Putamen (tissue), 1 donor: ENCODE measurements at places on chromosomes 3 and 15.

- DNase-seq = no peak
Observed at GRCh38 chr15:88403351-88403791, 63.8 kb downstream of the MRPL46 start.

- no peak for DNase-seq
Observed at GRCh38 chr3:113261626-113262303, 50.4 kb downstream of the BOC start.

DNA sequence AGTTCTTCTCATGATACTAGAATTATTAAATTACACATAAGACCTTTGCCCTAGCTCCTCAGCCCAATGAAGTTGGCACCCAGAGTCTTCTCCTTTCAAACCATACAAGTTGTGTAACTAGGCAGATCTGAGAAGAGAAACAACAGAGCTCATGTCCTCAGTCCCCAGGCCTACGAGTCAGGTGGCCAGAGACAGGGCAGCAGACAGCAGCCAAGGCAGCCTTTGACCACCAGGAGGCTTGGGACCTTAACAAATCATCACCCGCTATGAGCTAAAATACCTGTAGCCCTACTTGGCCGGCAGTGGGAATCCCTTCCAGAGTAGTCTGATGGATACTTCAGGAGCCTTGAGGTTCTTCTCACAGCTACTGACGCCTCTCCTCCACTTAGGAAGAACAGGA is 18.3 kb downstream of the STIMATE start:
- DNase-seq = no peak

DNA sequence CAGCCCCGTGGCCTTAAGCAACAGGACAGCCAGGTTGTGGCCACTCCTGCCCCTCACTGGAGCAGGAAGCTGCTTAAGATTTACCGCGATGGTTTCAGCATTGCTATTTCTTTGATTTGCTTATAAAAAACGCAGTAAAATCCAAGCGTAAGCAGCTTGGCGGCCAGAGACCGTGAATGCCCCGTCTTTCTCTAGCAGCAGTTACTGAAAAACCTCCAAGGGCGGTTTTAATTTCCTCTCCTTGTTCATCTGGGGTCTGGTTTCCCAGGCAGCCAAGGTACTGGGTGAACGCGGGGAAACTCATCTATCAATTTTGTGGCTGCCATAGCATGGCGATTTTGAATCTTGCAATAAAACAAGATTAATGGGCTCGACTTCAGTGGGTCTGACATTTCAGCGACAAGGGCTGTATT is 130.3 kb downstream of the MINAR1 start:
- no peak for DNase-seq

- DNase-seq = no peak
Observed at GRCh38 chr15:29934251-29934650, 112.0 kb upstream of the TJP1 start.

GRCh38 chr3:7760718-7761117 is 740.9 kb upstream of the LMCD1 start:
- no peak for DNase-seq

- DNase-seq = peak; percentile 50
Observed at GRCh38 chr3:42600958-42601675, 631 bp downstream of the NKTR start.

DNA sequence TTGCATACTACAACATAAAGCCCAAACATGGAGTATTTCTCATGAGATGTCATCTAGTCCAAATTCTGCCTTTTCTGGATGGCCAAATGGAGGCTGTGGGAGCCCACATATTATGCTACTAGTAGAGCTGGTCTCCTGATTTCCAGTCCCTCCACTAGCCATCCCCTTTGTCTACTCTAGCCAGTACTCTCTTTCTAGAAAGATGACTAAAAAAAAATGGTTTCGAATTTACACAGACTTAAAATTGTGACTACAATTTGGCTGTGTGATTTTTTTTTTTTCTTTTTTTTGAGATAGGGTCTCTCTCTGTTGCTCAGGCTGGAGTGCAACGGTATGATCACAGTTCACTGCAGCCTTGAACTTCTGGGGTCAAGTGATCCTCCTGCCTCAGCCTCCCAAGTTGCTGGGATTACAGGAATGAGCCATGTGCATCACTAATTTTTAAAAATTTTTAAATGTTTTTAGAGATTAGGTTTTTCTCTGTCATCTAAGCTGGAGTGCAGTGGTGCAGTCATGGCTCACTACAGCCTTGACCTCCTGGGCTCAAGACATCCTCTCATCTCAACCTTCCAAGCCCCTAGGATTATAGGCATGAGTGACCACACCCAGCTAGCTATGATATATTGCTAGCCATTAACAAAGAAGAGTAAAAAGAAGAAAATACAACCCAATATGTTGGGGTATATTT is 273.9 kb downstream of the ADAMTSL3 start:
- DNase-seq = no peak

DNA sequence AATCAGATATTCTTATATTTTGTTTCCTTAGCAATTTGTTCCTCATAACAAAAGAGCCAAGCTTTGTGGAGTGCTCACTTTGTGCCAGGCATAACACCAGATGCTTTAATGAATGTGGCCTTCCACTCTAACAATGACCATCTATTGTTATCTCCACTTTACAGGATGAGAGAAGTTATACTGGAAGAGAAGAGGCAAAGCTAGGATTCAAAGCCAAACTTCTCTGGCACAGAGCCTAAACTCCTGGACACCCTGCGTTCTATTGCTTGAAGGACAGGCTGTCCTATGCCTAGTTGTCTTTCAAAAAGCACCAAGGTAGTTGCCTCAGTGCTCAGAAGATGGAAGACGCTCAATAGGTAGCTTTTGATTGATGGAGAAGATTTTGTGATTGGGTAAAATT is 123.2 kb upstream of the FEZF2 start:
- DNase-seq = no peak

- DNase-seq = no peak
Observed at GRCh38 chr15:88218557-88219221, 37.9 kb downstream of the NTRK3 start.

DNA sequence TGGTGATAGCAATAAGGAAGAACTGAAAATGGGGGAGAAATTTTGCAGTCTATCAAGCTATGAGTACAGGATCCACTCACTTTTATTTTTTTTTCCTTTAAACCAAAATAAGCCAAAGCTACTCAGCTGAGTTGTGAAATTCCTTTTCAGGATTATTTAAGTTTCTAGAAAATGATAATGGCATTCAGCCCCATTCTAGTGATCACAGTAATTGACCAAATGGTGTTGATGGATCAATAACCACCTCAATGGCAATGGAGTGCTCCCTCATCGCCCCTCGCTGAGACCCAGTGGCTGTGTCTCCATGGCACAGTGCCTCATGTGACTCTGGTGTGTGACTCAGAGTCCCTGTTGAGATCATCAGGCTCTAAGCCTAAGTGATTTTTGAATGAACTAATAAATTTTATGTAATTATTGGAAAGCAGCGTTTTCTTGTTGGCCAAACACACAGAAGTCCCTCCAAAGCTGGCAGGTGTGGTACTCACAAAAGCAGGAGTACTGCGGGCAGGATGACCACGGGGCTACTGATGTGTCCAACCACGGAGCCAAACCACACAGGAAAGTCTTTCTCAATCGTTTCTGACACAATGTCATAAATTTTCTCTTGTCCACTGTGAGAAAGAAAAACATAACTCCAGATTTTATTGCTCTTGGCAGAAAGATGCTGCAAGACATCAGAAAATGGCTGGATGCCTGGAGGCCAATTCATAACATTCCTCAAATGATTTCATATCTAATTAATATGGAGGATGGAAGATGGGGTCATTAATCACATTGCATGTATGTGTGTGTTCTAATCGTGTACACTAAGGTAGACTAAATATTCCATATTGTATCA is 14.4 kb upstream of the STARD5 start:
- no peak for DNase-seq

- DNase-seq = no peak
Observed at GRCh38 chr3:188233320-188233719, 79.4 kb downstream of the LPP start.

GRCh38 chr15:83613714-83614113 is 40.2 kb upstream of the ADAMTSL3 start:
- peak; percentile 15 for DNase-seq

- DNase-seq = no peak
Observed at GRCh38 chr15:94327356-94327936, 96.1 kb downstream of the MCTP2 start.

GRCh38 chr3:18672561-18672960 is 247.4 kb upstream of the SATB1 start:
- no peak for DNase-seq

- DNase-seq = no peak
Observed at GRCh38 chr3:62372621-62373041, 719 bp downstream of the FEZF2 start.

DNA sequence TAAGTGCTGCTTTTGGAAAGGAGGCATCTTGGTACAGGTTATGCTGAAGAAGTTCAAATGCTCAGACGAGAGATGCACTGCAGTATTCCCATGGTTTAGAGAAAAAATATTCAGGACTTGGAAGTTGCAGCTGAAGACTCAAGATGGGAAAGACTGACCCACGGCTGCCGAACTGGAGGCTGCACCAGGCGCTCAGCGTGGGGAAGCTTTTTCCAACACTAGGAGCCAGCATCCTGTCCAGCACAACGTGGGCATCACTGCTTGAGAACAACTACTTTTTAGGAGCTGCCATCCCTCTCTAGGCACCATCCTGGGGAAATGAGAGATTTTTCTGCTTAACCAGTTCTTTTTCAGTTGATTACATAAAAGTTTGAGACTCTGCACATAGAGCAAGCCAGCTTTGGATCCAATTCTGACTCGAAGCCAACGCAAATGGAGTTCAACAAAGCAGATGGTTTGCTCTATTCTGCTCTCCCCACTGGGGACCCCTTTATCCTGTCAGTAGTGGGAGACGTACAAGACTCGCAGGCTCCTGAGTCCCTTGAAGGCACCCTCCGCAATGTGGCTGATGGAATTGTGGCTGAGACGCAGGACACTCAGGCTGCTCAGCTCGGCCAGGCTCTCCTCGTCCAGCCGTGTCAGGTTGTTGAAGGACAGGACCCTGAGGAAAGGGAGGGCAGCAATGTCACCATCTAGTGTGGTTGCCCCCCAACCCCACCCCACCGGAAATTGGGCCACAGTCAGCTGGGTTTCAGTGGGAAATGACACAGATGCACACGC is 93.8 kb downstream of the LRIG1 start:
- DNase-seq = no peak

DNA sequence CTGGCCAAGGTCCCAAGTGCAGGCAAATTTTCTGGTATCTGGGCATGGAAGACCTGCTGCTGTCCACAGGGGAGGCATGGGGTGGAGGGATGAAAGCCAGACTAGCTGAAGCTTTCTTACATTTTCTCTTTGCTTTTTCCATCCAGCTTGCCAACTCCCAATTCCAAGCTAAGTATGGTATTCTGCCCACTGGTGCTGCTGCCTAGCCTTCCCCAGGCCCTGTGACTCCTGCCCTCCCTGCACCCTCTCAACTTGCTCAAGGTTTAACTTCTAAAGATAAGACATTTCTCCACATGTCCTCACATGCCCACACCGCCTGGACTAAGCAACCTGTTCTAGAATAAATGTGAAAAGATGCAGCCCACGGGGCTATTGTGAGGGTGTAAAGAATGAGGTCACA is 59.5 kb upstream of the HACD2 start:
- no peak for DNase-seq

GRCh38 chr15:34327906-34328305 is 9.7 kb downstream of the SLC12A6 start:
- DNase-seq = no peak

GRCh38 chr3:10889206-10889960 is 73.4 kb downstream of the SLC6A11 start:
- DNase-seq = no peak

DNA sequence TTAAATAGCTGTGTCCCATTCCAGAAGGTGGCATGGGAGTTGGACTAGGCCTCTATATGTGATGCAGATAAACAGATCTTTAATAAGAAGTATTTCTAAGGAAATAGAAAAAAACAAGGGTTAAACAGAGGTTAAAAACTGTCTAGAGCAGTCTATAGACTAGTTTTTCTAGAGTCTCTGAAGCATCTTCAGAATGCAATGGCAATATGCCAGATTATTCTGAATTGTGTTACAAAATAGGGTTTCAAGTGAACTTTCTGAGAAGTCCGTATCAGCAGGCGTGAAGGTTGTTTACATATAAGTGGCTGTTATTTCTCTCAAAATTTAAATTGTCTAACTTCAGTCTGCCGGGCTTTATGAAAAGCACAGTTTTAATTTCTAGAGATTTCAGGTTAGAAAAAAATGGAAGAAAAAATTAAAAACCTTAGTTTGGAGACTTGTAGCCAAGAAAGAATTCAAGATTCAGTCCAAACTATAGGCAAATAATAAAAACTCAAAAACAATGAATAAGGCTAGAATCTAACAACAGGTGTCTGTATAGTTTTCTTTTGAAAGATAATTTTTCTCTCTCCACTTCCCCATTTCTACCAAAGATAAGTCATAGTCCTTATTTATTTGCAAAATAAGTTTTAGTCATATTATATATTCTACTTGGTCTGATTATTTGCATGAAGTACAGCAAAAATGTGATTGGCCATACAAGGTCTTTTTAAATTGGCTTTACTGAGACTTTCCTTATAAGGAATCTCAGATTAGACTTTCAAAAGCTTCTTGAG is 55.2 kb downstream of the OSTN start:
- no peak for DNase-seq

DNA sequence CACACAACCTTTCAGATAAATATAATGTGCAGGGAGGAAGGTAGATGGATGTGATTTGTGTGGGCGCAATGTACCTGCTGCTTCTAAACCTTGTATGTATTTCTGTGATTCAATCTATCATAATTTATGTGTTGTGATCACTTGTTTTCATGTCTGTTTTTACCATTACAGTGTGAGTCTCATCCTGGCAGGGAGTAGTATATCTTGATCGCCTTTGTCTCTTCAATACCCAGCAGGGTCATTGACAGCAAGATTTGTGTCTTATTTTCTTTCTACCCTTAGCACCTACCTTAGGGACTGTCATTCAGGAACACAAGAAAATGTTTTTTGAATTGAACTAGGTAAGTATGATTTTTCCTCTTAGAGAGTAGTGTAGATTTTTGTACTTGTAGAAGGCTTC is 83.7 kb upstream of the SELENOK start:
- no peak for DNase-seq

GRCh38 chr3:38264779-38265178 is 833 bp upstream of the SLC22A13 start:
- no peak for DNase-seq

GRCh38 chr3:39384665-39385000 is 1.5 kb downstream of the SLC25A38 start:
- no peak for DNase-seq

- no peak for DNase-seq
Observed at GRCh38 chr3:186340204-186340603, 21.8 kb downstream of the DGKG start.

GRCh38 chr15:99956820-99957641 is 223.8 kb upstream of the LYSMD4 start:
- no peak for DNase-seq

GRCh38 chr3:122322095-122323075 is 2.7 kb upstream of the CSTA start:
- no peak for DNase-seq
